ENCODE measurements at places on chromosomes 4 and X.

- DNase-seq = no peak
These were observed 30.7 kb downstream of the TAF7L start for GRCh38 chrX:101260435-101260834.

DNA sequence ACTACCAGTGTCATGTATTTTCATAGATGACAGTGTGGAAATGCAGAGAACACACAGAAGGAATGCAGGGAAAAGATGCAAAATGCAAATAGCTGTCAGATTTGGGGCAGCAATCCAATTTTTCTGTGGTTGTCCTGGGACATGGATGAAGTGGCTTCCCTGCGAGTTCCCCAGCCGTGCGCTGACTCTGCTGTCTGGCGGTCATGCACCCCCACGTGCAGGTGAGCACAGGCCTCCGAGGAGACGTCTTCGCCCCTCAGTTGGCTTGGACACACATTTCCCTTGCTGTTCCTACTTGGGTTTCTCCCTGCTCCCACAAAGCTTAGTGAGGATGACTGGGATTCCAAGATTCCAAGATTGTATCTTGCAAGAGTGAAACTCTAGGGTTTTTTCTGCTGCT is 24.4 kb downstream of the BLOC1S4 start:
- DNase-seq = no peak

- no peak for DNase-seq
These were observed 188.4 kb upstream of the MBNL3 start for GRCh38 chrX:132677233-132677716.

DNA sequence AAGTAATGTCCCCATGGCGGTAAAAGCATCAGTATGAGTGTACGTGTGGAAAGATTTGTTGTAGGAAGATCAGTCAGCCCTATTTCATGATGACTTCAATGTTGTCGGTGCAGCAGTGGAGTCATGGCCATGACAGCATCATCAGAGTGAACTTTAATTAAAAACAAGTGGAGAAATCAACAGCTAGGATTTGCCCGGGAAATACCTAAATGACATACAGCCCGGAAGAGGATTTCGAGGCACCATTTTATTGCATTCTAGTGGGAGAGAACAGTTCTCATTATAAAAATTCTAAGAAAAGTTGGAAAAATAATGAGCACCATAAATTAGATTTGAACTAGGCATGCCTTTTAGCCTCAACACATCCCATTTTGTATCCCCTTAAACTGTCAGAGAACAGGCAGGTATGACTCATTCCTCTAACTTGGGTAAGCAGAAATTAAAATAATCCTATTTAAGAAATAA is 170.1 kb downstream of the SHROOM3 start:
- DNase-seq = no peak

- no peak for DNase-seq
These were observed 5.0 kb downstream of the TDO2 start for GRCh38 chr4:155908187-155909139.

DNA sequence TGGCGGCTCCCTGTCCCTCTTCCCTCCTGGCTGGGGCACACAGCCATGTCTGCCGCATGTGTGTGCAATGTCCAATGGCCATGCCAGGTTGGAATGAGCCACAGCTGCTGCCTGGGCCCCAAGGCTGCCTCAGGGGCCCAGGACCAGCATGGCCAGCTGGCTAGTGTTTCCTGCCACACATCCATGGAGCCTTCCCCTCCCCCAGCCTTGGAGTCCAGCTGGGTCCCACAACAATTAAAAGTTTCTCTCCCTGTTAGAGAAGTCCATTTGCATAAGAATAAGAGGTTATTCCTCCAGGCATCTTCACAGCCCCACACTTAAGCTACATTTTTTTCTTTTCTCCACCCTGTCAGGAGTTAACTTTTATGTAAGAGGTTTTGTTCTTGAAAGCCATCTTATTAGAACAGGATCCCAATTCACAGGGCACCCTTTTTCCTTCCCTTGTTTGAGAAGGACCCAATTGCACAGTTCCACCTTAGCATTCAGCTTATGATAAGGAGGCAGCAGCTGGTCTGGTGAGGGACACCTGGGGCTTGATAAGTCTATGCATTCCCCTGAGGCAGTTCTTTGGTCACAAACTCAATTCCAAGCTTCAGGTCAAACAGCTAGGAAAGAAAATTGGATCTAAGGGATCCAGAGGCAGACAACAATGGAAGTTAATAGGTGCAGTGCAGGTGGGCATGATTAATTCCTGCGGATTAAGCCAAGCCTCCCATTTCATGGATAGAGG is 963.3 kb upstream of the GRIA3 start:
- DNase-seq = no peak

- no peak for DNase-seq
These were observed 150.9 kb downstream of the SPRY1 start for GRCh38 chr4:123547216-123548165.

- DNase-seq = no peak
These were observed 490.2 kb upstream of the BOD1L1 start for GRCh38 chr4:14117575-14118238.

DNA sequence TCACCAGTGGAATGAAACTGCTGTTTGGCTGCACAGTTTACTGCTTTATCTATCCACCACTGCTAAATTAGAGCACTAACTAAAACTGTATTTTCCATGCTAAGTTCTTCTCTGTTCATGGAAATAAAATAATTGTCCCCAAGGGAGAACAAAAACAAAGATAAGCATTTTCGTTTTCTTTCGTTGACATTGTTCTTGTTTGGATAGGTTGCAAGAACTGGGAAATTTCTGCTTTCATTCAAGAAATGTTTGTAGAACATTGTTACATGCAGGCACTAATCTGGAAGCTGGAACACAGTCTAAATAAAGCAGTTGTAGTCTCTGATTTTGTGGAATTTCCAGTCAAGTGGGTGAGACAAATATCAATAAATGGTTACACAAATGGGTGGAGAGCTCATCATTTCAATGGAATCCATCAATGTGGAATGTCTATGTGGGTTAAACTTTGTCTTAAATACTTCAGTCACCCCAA is 5.8 kb upstream of the CXCL8 start:
- DNase-seq = no peak

- no peak for DNase-seq
These were observed 157.3 kb upstream of the LDB2 start for GRCh38 chr4:17055788-17056187.
